CD8-positive, alpha-beta memory T cell (primary cell): ENCODE measurements at places on chromosomes 12 and 14. TPM values are rescaled to one million over a fixed set of nuclear protein-coding genes. Genes with fewer than 3 reads are reported as not detected.

The NEDD1 gene
- total RNA-seq = 42.2 TPM

The DACT1 gene
- 0.42 TPM for total RNA-seq

The RASSF9 gene
- not detected for total RNA-seq

The CLMN gene
- total RNA-seq = 0.72 TPM

The MAP3K9 gene
- total RNA-seq = 4.0 TPM
